ENCODE measurements at places on chromosomes 6 and 20.

DNA sequence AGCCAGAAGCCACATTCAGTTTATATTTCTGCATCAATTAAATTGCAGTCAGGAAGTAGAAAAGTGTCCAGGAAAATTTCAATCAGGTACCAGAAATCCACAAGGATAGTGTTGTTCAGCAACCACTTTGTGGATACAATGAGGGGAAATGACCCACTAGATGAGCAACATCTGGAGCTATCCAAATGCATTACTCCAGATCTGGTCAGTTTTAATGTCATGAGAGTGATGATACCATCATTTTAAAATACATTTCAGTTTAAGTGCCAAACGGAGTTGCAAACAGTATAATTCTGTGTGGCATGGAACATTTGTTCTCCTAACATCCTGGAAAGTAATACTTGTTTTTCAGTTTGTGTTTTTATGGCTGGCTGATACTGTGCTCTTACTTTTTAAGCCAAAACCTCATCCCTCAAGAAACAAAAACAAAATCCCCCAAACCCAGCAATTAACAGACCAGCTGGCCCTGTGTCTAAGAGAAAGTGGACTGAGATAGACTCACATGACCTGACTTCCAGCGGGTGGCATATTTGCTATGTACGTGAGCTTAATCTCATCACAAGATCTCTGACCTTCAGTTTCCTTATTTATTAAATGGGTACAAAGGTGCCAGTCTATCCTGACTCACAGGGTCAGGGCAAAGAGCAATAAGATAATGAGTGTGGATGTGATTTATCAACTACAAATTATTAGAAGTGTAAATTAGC lies 58.8 kb upstream of the CNKSR3 start:
- DNase-seq: no peak

- DNase-seq: no peak
These were observed 11.3 kb downstream of the DIDO1 start for GRCh38 chr20:62914970-62915457.

- DNase-seq: no peak
These were observed 59.1 kb upstream of the PTPN1 start for GRCh38 chr20:50450881-50451752.

DNA sequence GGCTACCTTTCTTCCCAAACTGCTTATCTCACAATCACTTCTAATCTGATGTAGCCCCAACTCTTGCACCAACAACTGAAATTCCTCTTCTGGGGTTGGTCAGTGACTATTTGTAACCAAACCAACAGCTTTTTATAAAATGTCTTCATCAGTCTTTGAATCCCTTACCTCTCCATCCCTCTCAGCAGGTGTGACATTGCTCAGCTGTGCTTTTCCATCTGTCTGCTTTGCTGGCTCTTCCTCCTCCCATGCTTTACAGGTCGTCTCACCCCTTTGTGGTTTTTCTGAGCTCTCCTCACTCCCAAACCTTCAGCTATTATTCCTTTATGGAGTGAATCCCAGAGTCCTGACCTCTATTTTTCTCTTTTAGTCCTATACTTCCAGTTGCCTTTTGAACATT lies 5.9 kb downstream of the MAP7 start:
- no peak for DNase-seq

GRCh38 chr20:24831232-24831631 lies 117.8 kb upstream of the CST7 start:
- no peak for DNase-seq

Data from NCI-H1930 (cell line).